Jurkat, Clone E6-1 (cell line): ENCODE measurements at places on chromosomes 7 and 10.

DNA sequence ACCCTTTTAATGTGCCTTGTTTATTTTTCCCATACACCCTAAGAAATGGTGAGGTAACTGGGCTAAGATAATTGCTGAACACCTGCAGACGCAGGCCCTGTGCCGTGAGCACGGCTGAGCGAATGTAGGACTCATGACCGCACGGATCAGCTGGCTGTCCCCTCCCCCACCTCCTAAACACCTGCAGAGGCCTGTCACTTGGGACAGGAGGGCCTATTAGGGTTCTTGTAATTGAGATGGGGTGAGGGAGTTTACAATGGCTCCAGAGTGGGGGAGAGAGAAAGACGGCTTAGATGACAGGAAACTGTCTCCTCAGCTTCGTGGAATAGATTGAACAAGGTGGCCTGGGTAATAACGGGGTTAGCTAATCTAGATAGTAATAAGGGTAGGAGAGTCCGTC, 291.7 kb upstream of the HABP2 start:
- no peak for DNase-seq

GRCh38 chr7:150429699-150430098, 20.7 kb upstream of the GIMAP8 start:
- no peak for DNase-seq

- DNase-seq, result no peak
These were observed 53.7 kb upstream of the DUSP5 start for GRCh38 chr10:110444004-110444337.

DNA sequence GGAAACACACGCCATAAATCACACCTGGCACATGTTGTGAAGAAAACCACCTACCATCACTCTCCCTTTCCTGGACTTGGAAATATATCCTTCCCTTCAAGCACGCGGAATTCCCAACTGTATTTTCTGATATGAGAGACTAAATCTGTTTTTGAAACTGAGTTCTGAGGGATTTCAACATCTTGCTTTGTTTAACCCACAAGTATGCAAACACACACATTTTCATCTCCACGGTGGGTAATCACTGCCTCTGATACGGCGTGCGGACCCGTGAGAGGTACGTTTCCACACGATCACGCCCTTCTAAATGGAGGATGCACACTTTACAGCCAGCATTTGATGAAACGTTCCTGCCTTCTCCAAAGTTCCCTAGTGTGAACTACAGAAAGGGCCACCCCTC, 83.4 kb downstream of the ZRANB1 start:
- DNase-seq, result no peak

GRCh38 chr10:131997366-131998049, 15.8 kb upstream of the BNIP3 start:
- DNase-seq, result no peak

DNA sequence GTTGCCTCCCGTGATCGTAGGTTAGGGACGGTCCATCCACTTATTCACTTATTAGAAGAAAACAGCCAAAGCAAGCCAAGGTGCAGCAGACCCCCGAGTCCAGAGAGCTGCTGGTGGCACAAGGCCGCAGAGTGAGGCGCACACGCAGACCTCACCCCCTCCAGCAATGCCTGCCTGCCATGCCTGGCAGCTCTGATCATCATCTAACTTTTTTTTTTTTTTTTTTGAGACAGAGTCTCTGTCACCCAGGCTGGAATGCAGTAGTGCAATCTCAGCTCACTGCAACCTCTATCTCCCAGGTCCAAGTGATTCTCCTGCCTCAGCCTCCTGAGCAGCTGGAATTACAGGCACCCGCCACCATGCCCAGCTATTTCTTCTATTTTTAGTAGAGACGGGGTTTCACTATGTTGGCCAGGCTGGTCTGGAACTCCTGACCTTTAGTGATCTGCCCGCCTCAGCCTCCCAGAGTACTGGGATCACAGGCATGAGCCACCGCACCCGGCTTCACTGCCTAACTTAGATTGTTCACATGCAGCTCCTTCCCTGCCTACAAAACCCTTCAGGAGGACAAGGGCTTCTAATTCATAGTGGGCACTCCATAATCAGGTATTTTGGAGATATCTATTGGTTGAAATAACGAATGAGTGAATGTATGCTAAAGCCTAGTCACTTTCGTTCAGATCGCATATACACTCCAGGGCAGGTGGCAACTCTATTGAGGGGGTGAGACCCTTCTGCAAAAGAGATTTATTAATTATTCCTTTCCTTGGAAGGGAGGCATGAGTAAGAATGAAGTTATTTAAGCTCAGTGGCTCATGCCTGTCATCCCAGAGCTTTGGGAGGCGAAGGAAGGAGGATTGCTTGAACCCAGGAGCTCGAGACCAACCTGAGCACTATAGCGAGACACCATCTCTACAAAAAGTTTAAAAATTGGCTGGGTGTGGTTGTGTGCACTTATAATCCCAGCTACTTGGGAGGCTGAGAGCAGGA, 15.9 kb downstream of the TRIM56 start:
- no peak for DNase-seq

DNA sequence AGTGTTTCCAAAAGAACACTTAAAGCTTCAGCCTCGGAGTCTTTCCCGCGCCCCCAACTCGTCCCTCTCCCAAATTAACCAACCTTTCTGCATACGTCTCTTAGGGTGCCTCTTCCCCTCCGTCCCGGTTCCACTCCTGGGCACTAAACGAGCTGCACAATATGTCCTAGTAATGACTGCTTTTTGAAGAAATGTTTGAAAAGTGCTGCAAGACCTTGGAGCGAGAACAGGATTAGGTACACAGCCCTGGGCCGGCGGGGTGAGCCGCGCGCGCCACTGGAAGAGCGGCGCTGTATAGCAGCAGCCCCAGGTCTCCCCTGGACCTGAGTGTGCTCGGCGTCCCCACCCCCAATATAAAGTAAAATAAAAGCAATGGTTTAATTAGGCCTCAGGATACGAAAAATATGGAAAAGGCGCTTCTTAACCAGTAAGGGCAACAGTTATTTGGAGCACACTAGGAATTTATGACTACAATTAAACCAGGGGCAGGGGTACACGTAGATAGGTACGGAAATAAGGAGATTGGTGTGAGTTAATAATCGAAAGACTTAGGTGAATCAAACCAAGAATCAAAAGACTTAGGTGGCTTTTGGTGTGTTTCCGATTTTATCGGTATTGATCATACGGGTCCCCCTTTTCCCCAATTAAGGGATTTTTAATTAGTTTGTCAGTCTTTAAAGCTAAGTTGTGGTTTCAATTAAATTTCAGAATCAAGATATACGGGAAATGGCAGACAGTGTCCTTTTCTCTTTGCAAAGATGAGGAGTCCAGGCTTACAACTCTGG, 1.9 kb downstream of the TET1 start:
- DNase-seq, result no peak

- no peak for DNase-seq
These were observed 25.7 kb downstream of the C10orf71 start for GRCh38 chr10:49324711-49325110.

DNA sequence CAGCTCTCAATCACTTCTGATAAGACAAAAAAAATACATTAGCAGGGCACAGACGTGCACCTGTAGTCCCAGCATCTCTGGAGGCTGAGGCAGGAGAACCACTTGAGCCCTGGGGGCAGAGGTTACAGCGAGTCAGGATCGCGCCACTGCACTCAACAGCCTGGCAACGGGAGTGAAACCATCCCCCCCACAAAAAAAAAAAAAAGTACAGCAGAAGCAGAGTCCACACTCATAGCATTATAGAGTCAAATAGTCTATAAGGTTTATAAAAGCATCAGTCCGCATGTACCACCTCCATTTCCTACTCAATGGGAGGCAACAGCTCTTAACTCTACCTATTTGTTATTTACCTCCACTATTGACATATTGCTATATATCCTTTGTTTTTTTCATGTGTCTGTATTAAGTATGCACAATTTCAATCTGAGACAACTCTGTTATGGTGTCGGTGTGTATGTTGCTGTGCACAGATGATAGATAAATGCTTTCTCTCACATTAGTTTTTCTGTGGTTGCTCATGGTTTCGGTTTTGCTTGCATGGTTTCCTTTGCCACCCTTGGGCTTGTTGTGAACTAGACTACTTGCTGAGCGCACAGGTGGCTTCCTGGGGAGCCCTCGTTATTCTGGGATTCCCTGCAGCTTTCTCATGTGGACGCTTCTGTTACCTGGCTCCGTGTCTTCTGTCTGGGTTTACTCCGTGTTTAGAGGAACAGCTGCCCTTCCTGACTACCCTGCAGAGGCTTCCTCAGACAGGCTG, 40.4 kb downstream of the PROSER2 start:
- peak; percentile 89 for DNase-seq

DNA sequence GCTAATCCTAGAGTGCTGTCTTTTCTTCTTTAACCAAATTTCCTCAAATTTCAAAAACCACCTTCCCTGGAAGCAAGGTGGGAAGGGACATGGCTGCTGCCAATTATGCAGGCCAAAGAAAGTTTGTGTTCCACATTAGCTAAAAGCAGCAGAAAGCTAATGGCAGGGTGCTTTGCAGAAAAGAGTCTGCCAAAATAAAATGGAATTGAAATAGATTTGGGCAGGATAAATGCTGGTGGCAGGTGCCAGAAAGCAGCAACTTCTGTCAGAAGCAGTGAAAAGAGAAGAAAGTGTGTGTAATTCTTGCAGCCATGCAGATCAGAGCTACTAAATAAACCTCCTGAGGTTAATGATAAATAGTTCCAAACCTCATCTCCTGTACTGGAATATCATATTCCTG, 275.5 kb downstream of the ABCA13 start:
- no peak for DNase-seq

- peak; percentile 53 for DNase-seq
These were observed 456.2 kb downstream of the REEP3 start for GRCh38 chr10:63977329-63977923.

DNA sequence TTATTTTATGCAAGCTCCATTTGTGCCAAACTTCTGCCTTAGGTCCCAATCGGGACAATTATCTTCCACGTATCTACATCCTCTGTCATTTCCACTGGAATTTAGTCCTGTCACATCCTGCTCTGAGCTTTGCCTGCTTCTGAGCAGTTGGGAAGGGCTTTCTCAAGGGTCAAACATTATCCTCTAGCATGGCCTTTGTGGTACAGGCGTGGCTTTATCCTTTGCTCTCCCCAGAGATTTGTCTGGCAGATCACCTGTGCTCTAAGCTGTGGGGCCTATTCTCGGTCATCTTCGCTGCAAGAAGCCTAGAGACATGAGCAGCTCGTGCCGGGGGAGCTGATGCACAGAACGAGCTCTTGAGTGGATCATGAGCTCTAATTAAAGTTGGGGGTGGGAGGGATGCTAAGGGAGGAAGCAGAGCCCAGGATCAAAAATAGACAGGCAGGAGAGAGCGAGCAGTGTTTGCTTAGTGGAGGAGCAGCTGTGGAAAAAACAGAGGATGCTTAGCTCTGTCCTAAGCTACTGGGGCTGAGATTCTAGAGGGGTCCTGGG, 19.8 kb upstream of the TMEM273 start:
- DNase-seq, result no peak

DNA sequence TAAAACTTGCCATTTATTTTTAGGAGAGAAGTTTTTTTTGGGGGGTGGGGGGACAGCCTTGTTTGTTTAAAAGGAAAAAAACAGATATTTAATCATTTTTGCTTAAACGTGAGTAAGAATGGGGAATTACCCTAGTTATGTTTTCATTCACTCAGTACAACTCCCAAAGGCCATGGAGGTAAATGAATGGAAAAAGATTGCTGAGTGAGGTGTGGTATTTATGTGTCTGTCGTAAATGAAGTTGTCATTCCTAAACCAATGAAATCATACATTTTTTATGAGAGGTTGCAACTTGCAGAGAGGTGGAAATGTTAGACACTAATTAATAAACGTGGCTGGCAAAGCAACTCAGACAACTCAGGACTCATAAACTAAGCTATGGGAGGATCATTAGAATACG, 218.1 kb downstream of the CELF2 start:
- DNase-seq, result no peak
